ENCODE measurements at places on chromosomes 11 and 22.

- no peak for DNase-seq
These were observed 102.4 kb downstream of the ME3 start for GRCh38 chr11:86570020-86570419.

- DNase-seq, result no peak
These were observed 16.5 kb downstream of the MIF start for GRCh38 chr22:23910496-23911190.

- DNase-seq, result no peak
These were observed 90.6 kb downstream of the GAB4 start for GRCh38 chr22:16917144-16918003.

GRCh38 chr22:19766240-19766510 is 5.6 kb downstream of the TBX1 start:
- DNase-seq, result no peak

- no peak for DNase-seq
These were observed 143.7 kb upstream of the SORL1-AS1 start for GRCh38 chr11:121596195-121597155.

DNA sequence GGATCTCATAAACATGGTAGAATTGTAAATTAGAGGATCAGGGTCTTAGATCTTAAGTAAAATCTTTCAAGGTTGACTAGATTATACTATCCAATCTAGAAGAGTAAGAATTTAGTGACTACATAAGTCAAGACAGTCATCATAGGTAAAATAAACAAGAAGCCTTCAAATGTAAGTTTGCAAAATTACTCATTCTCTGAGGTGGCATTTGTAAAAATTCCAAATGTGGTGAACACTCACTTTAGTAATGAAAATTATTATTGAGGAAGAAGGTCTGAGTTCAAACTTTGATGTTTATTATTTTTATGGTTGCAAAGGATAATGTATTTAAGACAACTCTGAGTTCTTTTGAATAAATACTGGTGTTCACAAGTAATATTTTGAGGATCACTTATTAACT is 4.6 kb downstream of the HYLS1 start:
- no peak for DNase-seq

- DNase-seq, result no peak
These were observed 608.2 kb downstream of the TBC1D22A start for GRCh38 chr22:47370448-47371262.

DNA sequence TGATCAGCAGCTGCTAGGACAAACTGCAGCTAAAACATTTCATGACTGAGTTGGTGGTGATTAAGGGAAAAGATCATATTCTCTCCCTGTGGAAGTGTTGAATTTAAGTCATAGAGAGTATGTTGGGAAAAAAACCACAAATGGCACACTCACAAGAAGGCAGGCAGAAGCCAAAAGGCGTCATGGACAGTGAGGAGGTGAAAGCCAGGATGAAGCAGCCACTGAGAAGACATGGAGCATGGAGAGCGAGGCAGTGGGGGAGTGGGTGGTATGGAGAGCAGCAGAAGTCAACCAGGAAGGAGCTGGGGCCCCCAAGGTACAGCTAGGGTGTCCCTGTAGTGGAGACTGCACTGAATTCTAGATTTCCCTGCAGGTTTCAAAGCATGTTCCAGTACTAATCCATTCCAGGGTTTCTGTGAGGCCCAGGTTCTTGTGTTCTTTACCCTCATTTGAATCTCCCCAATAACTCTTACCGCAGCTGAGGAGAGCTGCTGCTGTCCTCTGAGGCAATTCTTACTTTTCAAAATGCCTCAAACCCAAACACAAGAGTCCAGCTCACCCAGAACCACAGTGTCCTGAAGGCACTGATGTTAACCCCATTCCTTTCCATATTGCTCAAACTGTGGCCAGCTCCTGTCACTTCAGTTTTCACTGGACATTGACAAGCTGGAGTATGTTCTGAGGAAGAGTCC is 191.8 kb upstream of the E2F8 start:
- peak; percentile 29 for DNase-seq
